Stimulated activated CD8-positive, alpha-beta memory T cell treated with anti-CD3 and anti-CD28 coated beads, Interleukin-7, amount 100 ng/mL, for 24 hours (primary cell): ENCODE measurements at places on chromosomes 4 and X.

DNA sequence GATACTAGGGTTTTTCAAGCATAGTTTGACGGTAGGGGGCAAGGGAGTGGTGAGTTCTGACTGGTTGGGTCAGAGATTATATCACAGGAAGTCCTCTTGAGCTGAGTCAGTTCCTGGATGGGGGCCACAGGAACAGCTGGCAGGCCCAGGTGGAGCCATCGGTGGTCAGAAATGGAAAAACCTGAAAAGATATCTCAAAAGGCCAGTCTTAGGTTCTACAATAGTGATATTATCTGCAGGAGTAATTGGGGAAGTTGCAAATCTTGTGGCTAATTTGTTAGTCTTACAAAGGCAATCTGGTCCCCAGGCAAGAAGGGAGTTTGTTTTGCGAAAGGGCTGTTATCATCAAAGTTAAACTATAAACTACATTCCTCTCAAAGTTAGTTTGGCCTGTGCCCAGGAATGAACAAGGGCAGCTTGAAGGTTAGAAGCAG, 159.3 kb downstream of the PTCHD1 start:
- DNase-seq = no peak

DNA sequence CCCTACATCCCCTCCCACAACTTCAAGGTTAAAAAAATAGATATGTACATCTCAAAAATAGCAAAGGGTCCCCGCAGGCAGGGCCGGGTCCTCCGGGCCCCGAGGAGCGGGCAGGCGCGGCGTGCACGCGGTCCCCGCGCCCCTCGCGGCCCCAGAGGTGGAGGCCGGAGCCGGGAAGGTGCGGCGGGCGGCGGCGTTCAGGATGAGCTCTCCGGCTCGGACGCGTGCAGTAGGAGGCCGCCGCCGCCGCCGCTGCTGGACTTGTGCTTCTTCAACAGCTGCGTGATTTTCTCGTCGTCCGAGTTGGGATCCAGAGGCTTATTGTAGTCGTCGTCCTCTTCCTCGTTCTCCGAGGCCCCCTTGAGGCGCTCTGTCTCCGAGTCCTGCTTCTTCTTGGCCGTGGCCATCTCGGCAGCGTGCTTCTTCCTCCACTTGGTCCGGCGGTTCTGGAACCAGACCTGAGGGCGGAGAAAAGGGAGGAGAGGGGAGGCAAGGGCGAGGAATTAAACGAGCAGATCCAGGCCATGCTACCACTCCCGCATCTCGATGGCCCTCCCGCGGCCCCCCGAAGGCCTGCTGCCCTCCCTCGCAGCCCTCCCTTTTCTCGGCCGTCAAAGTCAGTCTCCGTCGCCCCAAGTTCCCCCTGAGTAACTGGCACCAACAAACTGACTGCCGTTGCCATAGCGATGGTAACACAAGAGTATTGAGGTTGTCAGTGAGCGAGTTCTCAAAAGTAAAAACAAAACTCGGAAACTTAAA, 5.8 kb downstream of the NKX6-1 start:
- no peak for DNase-seq

GRCh38 chrX:16587836-16588235, 62.1 kb upstream of the S100G start:
- no peak for DNase-seq

GRCh38 chrX:57232658-57233360, 53.7 kb upstream of the FAAH2 start:
- DNase-seq = no peak

DNA sequence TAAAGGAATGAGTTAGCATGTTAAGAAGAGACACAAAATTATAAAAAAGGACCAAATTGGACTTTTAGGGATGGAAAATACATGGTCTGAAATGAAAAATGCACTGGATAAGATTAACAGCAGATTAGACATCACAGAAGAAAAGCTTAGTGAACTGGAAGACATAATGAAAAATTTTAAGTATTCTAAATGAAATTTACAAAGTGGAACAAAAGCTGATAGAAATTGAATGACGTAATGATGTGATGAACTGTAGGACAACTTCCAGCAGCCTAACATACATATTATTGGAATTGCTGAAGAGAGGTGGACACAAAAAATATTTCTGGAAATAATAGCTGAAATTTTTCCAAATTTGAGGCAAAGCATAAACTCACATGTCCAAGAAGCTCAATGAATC, 39.6 kb upstream of the GPR173 start:
- no peak for DNase-seq

- DNase-seq = no peak
Measured at GRCh38 chr4:181308476-181309312, 934.5 kb upstream of the TENM3 start.
